ENCODE measurements at places on chromosomes 12 and 14.

GRCh38 chr14:25484235-25484634 lies 434.3 kb upstream of the STXBP6 start:
- no peak for DNase-seq

DNA sequence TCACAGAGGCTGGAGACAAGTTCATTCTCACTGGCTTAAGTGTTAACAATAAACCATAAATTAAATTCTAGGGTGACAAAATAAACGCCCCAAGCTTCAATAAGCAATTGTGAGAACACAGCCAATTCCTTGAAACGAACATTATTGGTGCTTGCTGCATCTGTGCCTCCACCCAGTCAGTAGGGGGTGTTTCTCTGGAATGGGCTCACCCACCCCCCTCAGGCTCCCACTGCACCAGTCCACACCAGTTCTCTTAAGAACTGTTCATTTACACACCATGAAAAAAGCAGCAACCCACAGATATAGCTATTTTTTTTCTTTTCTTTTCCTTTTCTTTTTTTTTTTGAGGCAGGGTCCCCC lies 34.7 kb downstream of the CDC42BPB start:
- DNase-seq: no peak

GRCh38 chr12:16112130-16112529 lies 165.4 kb downstream of the SLC15A5 start:
- DNase-seq: no peak

- DNase-seq: no peak
Measured at GRCh38 chr12:24424889-24425600, 475.6 kb upstream of the SOX5 start.

GRCh38 chr14:104441275-104442106 lies 138.1 kb upstream of the C14orf180 start:
- no peak for DNase-seq

- DNase-seq: no peak
Measured at GRCh38 chr12:94429633-94430032, 30.0 kb downstream of the CEP83 start.

DNA sequence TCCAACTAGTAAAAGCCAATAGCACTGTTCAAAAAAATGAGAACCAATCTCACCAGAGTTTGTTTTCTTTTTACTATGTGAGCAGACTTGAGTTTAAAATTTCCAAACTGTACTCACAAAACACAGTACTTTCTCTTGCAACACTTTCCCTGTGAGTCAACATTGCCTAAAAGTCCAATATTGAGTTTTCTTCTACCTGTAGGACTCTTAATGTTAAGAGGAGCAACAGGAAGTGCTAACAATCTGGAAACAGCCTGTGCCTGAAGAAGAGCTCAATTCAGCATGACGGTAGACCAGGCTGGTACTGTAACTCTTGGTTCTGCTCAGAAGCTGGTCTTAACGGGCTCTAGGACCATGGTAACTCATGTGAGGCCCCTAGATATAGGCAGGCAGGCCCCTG lies 144.3 kb downstream of the MED13L start:
- no peak for DNase-seq

- DNase-seq: no peak
Measured at GRCh38 chr12:46895726-46896125, 69.9 kb upstream of the SLC38A4 start.

- no peak for DNase-seq
Measured at GRCh38 chr14:74504874-74505720, 11.5 kb downstream of the ISCA2 start.

DNA sequence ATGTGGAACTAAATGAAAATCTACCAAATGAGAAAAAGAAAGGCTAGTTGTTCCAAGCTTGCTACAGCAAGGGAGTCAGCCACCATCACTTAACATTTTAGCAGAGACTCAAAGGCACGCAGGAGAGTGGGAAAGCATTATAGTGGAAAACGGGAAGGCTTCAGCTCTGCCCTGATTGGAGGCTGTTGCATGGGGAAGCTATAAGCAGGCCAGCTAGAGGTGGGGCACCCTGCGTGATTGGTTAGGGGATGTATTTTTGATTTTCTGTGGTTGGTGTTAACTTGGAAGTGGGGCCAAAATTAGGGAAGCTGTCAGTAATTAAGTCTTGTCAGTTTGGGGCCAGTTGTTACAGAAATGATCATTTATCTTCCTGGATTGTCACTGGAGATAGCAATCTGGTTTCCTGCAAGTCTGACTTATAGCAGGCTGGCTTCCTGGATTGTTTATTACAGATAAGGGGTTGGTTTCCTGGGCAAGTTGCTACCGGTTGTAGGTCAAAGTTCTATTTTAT lies 93.9 kb downstream of the FAR2 start:
- no peak for DNase-seq

- DNase-seq: no peak
Measured at GRCh38 chr14:75489480-75489837, 32.8 kb upstream of the BATF start.

DNA sequence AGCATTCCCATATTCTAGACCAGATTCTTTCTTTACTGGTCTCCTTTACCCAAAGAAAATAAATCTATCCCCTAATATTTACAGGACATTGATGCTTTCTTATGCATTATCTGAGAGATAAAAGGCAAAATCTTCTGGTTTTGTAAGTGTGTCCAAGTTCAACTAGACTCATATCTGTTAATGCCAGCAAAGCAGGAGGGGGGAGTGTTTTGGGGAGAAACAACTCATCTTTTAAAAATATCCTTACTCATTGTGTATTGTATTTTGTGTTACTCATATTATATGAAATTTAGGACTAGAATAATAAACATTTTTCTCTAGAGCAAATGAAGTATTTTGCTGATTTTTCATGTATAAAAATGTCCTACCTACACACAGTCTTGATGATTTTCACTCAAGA lies 54.8 kb downstream of the SAMD4A start:
- no peak for DNase-seq

- DNase-seq: no peak
Measured at GRCh38 chr14:104924421-104925213, at the start of gene PLD4. Gene PLD4 (plus strand): TSS chr14:104924879. CDS start chr14:104927141, 2,262 bp downstream.

DNA sequence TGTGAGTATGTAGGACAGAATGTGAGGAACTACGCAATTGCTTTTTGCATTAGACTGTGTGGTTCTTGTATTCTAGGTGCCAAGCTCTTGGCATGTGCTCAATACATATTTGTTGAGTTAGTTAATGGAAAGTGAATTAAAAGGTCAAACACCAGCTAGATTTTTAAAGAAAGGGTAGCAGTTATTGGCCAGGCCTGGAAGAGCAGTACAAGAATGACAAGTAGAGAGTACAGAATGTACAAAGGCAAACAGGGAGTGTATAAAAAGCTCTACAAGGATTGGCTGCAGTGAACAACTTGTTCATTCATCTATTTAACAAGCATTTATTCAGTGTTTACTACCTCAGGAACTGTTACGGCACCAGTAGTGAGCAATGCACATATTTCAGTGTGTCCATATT lies 854.0 kb upstream of the SEL1L start:
- DNase-seq: no peak

- no peak for DNase-seq
Measured at GRCh38 chr14:50780393-50780792, 50.6 kb downstream of the NIN start.

DNA sequence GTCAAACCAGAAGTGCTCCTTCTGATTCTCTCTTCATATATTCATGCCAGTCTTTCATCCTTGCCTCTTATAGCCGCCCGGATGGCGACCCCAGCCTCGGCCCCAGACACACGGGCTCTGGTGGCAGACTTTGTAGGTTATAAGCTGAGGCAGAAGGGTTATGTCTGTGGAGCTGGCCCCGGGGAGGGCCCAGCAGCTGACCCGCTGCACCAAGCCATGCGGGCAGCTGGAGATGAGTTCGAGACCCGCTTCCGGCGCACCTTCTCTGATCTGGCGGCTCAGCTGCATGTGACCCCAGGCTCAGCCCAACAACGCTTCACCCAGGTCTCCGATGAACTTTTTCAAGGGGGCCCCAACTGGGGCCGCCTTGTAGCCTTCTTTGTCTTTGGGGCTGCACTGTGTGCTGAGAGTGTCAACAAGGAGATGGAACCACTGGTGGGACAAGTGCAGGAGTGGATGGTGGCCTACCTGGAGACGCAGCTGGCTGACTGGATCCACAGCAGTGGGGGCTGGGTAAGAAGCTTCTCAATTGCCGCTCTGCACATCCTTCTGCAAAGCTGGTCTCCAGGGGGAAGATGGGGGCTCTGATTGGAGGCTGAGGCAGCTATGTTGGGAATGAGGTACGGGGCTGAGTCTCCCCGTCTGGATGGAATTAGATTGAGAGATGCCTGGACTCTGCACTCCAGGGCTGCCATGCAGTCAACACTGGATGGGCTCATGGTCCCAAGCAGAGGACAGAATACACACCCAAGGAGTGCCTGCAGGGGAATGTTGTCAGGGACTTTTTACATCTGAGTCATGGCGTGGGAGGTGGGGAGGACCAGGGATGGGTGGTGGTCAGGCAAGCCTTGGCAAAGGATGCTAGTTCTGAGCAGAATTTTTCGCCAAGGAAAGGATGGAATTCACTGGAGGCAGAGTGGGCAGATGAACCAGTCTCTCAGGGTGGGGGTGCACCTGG lies 1.3 kb downstream of the BCL2L2 start:
- no peak for DNase-seq

GRCh38 chr14:90544971-90545370 lies 148.1 kb downstream of the CALM1 start:
- DNase-seq: no peak

GRCh38 chr12:84920331-84920730 lies 7.7 kb upstream of the SLC6A15 start:
- no peak for DNase-seq

DNA sequence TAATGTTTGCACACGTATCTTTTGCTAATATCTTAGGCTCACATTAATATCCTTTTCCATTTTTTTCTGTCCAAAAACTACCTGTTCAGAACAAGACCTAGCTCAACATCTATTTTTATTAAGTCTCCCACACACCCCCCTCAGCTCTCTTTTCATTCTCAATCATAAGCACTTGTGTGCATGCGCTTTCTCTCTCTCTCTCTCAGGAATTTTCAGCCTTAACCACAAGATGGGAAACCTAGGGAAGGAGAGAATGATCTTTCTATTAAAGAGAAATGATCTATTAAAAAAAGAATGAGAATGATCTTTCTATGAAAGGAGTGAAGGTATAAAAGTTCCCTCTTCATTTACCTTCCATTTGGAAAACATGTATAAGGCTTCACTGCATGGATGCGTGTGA lies 39.7 kb upstream of the AP4S1 start:
- DNase-seq: no peak
